NCI-H1930 (cell line): ENCODE measurements at places on chromosomes 5 and 9.

DNA sequence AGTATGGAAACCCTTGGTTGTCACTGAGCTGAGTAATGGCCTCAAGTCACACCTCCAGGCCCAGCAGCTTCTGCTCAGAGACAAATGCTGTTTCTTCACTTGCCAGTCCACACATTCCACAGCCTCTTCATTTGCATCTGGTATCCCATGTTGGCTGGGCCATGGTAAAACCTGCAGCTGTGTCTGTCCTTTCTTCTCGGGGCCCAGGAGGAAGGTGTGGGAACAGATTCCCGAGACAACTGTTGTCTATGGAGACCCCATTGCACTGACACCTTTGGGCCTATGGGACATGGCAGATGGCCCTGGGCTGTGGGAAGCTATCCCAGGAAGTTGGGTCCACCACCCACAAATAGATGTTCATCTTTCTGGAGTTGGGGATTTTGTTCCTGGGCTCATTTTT lies 85.1 kb downstream of the MACROH2A1 start:
- no peak for DNase-seq

GRCh38 chr5:132751971-132752580 lies 4.8 kb downstream of the CCNI2 start:
- no peak for DNase-seq

DNA sequence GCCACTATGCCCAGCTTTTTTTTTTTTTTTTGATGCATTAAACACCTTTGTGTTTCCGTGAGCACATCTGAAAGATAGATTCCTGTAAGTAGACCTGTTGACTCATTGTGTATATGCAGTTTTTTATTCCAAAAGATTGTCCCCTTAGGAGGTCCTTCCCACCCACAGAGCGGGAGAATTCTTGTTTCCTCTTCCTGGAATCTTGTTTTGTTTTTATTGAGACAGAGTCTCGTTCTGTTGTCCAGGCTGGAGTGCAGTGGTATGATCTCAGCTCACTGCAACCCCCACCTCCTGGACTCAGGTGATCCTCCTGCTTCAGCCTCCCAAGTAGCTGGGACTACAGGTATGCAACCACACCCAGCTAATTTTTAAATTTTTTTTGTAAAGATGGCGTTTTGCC lies 7.6 kb downstream of the PTPA start:
- DNase-seq: no peak

- DNase-seq: no peak
These were observed 67.1 kb downstream of the RETREG1 start for GRCh38 chr5:16549491-16550206.

DNA sequence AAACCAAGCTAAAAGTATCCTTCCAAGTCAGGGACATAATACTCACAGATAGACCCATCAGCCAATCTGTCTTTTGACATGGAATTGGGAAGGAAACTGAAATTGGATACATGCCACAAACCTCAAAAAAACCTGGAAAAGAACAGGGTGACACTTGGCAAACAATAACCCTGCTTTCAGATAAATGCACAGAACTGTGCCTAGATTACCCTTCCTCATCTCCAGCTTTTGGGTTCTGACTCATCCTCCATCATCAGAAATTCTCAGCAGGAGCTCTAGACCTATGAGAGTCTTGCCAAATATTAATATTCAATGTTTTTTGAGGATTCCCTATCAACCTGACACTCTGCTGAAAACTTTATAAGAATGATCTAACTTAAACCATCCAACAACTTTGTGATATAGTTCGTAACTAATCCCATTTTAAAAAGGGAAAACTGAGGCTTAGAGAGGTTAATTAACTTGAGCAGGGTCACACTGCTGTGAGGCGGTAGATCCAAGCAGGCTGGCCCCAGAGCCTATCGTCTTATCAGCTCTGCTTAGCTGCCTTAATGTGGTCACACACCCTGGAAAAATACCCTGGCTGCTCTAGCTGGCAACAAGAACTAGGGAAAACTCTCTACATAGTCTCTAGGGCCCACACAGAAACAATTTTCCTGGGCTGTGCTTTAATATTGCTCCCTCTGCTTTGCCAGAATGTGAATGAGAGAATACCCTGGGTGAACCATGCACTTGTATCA lies 157.0 kb upstream of the TRPC7 start:
- DNase-seq: no peak

DNA sequence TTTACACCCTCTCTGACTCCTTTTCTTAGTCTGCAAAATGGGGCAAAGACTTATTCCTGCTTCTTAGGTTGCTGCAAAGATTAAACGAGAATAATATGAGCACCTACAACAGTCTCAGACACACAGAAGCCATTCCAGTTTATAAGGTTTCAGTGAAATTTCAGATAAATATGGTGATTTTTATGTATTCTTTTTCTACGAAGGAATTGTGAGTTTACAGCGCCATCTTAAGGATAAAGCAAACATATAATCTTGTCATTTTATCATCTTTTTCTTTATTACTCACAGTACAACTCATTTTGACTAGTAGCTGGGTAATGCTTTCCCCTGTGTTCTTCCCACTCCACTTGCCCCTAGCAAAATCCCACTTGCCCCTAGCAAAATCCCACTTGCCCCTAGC lies 29.2 kb upstream of the SMC5 start:
- no peak for DNase-seq

- DNase-seq: no peak
These were observed 1.5 kb downstream of the AK6 start for GRCh38 chr5:69367697-69368279.

GRCh38 chr9:133679056-133679455 lies 42.9 kb downstream of the DBH start:
- DNase-seq: no peak

DNA sequence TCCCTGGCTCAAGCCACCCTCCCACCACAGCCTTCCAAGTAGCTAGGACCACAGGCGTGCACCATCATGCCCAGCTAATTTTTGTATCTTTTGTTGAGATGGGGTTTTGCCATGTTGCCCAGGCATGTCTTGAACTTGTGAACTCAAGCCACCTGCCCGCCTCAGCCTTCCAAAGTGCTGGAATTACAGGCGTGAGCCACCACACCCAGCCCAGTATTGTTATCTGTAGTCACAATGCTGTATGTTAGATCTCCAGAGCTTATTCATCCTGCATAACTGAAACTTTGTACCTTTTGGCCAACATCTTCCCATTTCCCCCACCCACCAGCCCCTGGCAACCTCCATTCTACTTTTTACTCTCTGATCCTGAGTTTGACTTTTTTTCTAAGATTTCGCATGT lies 37.5 kb downstream of the CREBRF start:
- no peak for DNase-seq

- DNase-seq: no peak
These were observed 45.5 kb downstream of the ELL2 start for GRCh38 chr5:95915999-95916686.

DNA sequence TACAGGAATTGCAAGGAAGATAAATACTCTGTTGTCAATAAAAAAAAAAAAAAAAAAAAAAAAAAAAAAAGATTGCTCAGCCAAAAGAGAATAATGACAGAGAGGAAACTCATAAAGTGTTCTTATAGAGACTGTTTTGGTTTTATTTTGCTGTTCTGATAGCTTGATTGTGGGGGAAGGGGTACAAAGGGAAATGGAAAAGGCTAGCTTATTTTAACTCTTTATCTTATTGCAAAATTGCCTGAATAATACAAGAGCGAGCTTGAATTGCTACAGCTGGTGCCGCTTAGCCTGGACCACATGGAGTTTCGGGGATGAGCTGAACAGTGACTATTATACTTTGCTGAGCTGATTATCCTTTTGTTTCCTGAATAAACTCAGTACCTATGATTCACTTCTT lies 31.0 kb upstream of the SHISAL2B start:
- DNase-seq: peak; percentile 81

DNA sequence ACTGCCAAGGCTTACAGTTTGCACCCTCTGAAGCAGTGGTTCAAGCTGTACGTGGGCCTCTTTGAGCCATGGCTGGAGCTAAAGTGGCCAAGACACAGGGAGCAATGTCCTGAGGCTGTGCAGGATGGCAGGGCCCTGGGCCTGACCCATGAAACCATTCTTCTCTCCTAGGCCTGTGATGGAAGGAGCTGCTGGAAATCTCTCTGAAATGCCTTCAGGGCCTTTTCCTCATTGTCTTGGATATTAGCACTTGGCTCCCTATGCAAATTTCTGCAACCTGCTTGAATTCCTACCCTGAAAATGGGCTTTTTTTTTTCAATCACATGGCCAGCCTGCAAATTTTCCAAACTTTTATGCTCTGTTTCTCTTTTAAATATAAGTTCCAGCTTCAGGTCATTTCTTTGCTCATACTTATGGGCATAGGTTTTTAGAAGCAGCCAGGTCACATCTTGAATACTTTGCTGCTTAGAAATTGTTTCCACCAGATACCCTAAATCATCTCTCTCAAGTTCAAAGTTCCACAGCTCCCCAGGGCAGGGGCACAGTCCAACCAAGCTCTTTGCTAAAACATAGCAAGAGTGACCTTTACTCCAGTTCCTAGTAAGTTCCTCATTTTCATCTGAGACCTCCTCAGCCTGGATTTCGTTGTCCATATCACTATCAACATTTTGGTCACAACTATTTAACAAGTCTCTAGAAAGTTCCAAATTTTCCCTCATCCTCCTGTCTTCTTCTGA lies 138.3 kb downstream of the OSTF1 start:
- DNase-seq: no peak

DNA sequence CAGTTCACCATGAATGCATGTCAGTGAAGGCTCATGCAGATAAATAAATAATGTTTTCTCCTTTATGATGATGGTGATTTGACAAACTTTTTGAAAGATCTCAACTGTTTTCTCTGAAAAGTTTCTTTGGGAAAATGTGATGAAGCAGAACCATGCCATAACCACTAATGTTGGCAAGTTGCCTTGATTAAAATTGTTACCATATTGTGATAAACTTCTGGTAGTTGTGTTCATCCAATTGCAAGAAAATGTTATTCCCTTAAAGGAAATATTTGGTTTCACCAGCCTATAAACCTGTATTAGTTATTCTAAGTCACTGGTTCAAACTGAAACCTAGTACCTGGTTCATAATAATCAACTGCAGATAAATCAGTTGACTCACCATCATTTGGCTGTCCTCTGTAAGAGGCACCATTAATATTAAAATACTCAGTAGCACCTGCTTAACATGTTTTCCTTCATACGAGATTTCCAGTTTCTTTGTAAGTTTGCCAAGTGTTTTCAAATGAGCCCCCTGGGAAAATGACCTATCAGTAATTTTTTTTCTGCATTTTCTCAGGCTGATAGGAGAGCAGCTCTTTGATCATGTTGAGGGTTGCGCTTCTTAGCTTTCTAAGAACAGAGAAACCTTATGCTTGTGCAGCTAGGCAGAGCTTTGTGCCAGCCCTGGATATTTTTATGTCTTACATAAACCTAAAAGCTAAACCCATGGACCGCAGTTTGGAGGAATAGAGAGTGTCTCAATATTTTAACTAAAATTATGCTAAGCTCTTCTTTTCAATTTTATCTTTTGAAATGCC lies 88.0 kb downstream of the LURAP1L start:
- DNase-seq: no peak

- DNase-seq: no peak
These were observed 1.3 kb downstream of the MIGA2 start for GRCh38 chr9:129037767-129038098.

DNA sequence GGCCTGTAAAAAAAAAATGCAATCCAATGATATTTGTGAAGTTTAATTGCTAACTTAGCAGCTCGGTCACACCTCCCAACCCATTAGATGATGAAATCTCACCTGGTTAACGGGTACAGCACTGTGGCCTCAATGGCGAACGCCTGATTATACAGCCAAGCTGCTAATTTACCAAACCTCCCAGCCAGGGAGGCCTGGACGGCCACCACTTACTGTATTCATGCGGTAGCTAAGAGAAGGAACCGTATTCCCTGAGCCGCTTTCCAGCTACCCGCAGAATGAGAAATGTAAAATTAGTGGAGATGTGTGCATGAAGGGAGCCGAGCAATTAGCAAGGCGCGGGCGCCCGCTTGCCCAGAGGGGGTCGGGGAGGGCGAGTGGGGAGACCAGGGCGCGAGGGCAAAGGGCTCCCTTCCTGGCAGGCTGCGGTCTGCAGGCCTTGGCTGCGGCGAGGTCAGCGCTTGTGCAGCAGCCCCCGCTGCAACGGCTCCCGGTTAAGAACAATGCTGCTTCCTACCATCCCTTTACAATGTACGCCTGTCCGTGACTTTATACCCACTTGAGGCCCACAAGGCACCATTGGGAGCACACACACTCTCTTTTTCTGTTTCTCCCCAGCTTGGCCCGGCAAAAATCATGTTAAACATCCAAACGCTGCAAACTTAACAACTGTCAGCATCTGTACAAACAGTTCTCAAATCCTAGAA lies 70.4 kb upstream of the TBCA start:
- no peak for DNase-seq

GRCh38 chr5:69492923-69493395 lies 369 bp downstream of the OCLN start:
- DNase-seq: no peak

GRCh38 chr9:131676431-131676972 lies 63.4 kb downstream of the RAPGEF1 start:
- no peak for DNase-seq

DNA sequence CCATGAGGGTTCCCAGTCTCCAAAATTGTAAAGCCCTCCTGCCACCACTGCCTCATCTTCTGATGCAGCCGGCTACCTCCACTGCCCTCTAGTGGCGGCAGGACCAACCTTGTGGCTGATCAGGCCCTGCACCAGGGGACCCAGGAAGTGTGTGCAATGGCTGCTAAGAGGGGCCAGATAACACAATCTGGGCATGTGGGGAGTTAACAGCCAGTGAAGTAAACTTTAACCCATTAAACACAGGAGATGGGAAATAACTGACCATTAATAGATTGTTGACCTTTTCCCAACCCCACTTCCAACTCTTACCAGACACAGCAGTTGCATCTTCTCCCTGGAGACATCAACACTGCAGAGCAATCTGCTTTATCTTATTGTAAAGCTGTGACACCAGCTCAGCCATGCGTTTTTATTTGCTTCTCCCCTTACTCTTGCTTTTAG lies 63.3 kb downstream of the FREM1 start:
- peak; percentile 42 for DNase-seq

GRCh38 chr9:24118190-24118589 lies 292.1 kb upstream of the ELAVL2 start:
- no peak for DNase-seq

DNA sequence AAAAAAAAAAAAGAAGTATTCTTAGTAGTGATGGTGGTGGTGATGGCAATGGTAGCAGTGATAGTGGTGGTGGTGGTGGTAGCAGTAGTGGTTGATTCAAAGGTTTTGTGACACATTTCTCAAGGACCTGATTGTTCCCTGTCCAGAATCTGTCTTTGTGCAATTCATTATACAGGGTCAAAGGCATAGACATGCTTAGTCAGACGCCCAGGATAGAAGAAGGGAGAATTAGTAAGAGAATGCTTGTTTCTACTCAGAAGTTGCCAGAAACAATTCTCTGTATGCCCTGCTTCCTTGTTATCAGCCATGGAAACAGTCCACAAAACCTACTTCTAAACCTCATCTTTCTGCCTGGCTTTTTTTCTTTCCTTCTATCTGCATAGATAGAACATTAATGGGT lies 89.4 kb downstream of the SLC44A1 start:
- no peak for DNase-seq

- no peak for DNase-seq
These were observed 57.9 kb downstream of the DOCK8 start for GRCh38 chr9:272251-273213.
